Esophagus squamous epithelium (tissue), 5 donors: ENCODE measurements at places on chromosomes 3 and 15.

GRCh38 chr3:31974471-31974870 lies 6.6 kb downstream of the OSBPL10 start:
- DNase-seq = no peak

- DNase-seq = no peak
These were observed 109.5 kb upstream of the OCA2 start for GRCh38 chr15:28208583-28208982.

- DNase-seq = no peak
These were observed 455.3 kb upstream of the ALCAM start for GRCh38 chr3:104911376-104911775.

- no peak for DNase-seq
These were observed 77.2 kb downstream of the SCN10A start for GRCh38 chr3:38738630-38739395.

GRCh38 chr15:82533801-82534200 lies 6.5 kb downstream of the RPS17 start:
- DNase-seq = no peak

- DNase-seq = no peak
These were observed 6.6 kb upstream of the KBTBD8 start for GRCh38 chr3:66991459-66991858.

DNA sequence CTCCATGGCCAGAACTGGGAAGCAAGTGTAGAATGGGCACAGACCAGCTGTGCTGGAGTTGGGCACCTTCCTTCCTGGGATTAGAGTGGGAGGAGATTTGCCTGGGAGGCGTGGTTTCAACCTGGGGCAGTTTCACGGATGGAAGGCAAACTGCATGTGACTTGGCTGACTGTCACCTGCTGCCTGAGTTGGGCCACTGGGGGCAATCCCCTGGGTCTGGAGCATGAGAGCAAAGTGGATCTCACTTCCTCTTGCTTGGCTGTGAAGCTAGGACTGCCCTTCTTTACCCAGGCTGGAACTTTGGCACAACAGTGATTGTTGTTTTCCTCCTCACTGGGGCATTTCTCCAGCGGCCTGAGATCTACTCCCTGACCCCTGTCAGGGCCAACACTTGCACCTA lies 1247.0 kb upstream of the EPHA6 start:
- no peak for DNase-seq

GRCh38 chr15:99707473-99708270 lies 25.6 kb downstream of the LYSMD4 start:
- DNase-seq = no peak

DNA sequence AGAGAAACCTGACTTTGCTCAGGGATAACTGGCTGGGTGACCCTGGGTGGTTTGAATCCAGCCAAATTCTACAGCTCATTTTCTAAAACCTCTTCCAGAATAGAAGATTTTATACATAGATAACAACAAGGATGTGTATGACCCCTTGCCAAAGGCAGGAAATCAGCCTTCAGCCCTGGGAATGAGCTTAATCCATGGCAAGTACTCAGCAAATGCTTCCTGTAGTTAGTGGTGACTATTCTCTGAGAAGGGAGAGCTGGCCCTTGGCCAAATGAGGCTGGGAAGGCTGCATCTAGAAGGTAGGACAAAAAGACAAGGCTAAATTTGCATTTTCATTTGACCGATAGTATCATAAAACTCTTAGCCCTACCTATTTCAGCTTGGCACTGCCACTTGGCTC lies 4.6 kb upstream of the HACD3 start:
- DNase-seq = no peak

DNA sequence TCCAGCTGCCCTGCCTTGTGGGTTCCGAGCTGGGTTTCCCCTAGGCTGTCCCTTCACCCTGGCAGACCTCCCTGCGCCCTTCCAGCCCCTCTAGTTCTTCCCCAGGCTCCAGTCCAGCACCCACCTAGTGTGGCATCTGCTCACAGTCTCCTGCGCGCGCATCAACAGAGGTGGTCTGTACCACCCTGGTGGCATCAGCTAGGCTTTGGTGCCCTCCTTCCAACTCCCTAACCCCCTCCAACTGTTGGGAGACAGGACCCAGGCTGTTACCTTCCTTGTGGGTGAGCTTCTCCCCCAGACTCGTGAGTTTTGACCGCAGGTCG lies 8.0 kb downstream of the CALML4 start:
- no peak for DNase-seq
